A549 treated with CORT108297 at 1 μM for 4 hours (cell line): ENCODE measurements at places on chromosomes 7 and 10. TPM values are rescaled to one million over a fixed set of nuclear protein-coding genes. Genes with fewer than 3 reads are reported as not detected.

ARHGEF35 gene
- 0.20 to 0.42 TPM (median 0.28 TPM) in 5 replicates for total RNA-seq

ZNF862 gene
- 2.2 to 4.1 TPM (median 2.8 TPM) in 5 replicates for total RNA-seq

SPDYE11 gene
- total RNA-seq: not detected in 5 replicates

STEAP1 gene
- 13.9 to 16.0 TPM (median 14.2 TPM) in 5 replicates for total RNA-seq

AS3MT gene
- 3.5 to 4.3 TPM (median 4.0 TPM) in 5 replicates for total RNA-seq

COBL gene
- 4.2 to 4.6 TPM (median 4.5 TPM) in 5 replicates for total RNA-seq
